ENCODE measurements at places on chromosomes 4 and X.

DNA sequence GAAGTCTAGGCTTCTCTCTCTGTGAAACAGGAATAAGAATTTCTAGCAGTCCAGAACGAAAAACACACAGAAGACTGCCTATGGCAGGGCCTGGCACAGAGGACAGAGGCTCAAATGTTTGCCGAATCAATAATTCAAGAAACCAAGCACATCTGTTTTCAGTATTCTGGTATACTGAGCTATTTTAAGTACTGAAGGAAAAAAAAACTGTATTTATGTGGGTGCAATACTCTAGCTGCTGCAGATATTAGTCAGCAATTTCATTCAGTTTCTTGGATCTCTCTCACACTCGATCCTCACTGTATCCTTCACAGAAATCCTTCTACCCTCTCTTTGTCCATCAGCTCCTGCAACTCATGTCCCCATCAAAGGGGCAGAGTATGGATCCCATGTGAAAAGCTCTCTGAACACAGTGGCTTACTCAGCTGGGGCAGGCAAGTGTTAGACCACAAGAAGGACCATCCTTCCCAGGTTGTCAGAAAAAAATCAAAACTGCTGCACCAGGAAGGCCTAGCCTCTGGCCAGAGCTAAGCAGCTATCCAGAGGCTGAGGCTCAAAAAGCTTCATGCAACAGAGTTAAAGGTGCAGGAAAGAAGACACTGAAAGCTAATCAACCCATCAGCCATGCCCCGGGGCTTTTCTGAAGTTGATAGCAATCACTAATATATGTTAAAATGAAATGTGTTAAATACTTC is 9.1 kb upstream of the USO1 start:
- DNase-seq: no peak

DNA sequence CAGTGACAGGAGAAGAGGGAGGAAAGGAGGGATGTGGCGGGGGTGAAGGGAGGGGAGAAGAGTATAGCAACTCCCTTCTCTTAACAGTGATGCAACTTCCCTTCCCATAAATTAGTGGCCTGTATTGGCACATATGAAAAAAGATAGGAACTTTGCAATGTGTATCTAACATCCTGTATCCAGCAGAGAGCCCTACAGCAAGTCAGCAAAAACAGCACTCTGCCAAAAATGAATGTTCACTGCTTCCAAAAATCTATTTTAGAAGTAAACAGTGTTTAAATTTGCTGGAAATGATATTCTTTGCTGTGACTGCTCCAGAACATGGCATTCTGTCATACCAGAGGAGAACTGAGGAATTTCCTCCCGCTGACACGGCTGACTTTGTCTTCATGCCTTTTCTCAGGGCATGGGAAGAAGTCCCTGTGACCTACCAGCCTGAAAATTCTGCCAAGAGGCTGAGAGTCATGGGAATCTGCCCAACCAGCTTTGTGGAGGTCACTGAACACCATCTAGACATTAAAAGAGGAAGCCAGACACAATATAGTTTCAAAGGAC is 343.4 kb upstream of the RASGEF1B start:
- no peak for DNase-seq

GRCh38 chr4:2898001-2898400 is 54.4 kb downstream of the ADD1 start:
- no peak for DNase-seq

GRCh38 chr4:75007891-75008290 is 75.0 kb downstream of the PARM1 start:
- no peak for DNase-seq

DNA sequence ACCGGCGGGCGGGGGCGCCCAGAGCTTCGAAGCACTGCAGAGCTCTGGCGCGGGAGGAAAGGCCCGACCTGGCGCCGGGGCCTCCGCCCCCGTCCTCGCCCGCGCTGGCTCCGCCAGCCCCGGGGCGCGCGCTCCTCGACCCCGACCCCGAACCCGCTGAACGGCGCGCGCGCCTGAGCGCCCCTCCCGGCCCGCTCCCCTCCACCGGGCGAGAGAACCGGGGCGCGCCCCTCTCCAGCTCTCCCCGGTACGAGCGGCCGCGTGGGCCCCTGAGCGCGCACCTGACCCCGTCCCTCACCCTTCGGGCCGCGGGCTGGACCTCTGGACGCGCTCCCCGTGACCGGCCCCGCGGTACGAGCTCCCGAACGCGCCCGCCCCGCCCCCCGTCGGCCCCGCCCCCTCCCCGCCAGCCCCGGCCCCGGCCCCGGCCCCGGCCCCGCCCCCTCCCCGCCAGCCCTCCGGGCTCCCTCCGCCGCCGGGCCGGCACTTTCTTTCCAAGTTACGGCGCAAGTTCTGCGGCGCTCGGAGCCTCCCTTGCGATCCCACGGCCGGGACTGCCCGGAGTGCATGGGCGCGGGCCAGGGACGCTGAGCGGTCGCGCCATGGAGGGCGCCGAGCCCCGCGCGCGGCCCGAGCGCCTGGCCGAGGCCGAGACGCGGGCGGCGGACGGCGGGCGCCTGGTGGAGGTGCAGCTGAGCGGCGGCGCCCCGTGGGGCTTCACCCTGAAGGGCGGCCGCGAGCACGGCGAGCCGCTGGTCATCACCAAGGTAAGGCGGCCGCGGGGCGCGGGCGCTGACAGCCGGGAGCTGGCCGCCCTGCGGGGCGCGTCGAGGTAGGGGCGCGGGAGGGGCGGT is at the start of gene SHROOM2:
Gene SHROOM2, plus strand, starts transcription at position 486 of the 854 bp plus-strand sequence. Its CDS starts 117 bp downstream, at position 603.
- no peak for DNase-seq

GRCh38 chr4:120354381-120354780 is 287.7 kb upstream of the MAD2L1 start:
- no peak for DNase-seq

DNA sequence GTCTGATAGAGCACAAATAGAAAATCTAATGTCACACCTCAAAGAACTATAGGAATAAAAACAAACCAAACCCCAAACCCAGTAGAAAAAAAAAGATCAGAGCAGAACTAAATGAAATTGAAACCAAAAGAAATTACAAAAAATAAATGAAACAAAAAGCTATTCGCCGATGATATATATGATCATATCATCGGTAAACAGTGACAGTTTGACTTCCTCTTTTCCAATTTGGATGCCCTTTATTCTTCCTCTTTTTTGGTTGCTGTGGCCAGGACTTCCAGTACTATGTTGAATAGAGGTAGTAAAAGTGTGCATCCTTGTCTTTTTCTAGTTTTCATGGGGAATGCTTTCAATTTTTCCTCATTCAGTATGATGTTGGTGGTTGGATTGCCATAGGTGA is 215.3 kb upstream of the AR start:
- DNase-seq: no peak

DNA sequence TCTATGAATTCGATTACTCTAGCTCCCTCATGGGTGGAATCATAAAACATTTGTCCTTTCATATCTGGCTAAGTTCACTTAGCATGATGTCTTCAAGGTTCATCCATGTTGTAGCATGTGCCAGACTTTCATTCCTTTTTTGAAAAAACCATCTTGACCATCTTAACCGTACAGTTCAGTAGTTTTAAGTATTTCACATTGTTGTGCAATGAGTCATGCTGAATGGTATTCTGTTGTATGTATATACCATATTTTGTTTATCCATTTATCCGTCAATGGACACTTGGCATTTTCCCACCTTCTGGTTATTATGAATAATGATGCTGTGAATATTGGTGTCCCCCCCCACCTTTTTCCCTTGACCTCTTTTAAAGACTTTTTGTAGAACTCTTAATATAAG is 72.4 kb upstream of the TLR2 start:
- DNase-seq: no peak

DNA sequence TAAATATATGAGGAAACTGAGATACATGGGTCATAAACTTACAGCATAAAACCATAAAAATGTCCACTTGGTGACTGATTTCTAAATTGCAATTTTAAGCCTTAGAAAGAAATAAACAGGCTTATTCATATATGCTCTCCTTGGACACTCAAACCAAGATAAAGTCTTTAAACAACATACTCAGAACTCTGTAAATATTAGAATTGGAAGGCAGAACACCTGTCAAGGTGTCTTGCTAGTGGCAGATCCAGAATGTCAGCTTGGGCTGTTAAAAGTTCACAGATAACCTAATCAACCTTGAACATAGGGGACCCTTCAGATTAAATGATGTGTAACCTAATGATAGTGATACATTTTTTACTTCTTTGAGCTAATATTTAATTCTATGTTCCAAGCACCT is 208.1 kb upstream of the ARSJ start:
- DNase-seq: no peak

GRCh38 chr4:185479507-185479971 is 8.0 kb upstream of the CCDC110 start:
- DNase-seq: no peak

GRCh38 chr4:25753239-25753638 is 97.6 kb downstream of the SLC34A2 start:
- DNase-seq: no peak

All from CD4-positive, alpha-beta T cell treated with Interleukin-2 at 100 ng/mL for 4 hours (primary cell).